ENCODE measurements at places on chromosomes 6 and 20.

- DNase-seq: no peak
Observed at GRCh38 chr6:156612361-156612760, 164.8 kb upstream of the ARID1B start.

DNA sequence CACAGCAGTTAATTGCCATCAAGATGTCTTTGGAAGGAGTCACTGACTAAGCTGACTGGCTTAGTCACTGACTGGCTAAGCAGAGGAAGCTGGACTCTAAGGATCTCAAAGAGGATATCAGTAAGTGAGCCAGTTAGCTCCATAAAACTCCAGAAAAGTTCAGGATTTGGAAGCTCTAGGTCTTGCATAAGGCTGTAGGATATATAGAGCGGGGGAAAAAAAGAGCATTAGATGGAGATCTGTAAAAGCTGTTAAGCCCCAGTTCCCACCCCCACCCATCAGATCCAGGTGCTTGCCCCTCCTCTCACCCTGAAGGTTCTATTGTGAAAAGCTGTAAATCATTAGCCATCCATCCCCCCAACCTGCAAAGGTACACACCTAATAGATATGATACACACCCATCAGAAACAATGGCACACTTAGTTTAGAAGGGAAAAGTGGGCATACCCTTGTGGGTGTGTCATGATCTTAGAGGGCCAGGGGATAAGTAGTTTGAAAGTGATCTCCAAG lies 32.2 kb downstream of the CARMIL1 start:
- DNase-seq: no peak

- no peak for DNase-seq
Observed at GRCh38 chr6:135412761-135413160, 84.8 kb downstream of the AHI1 start.

GRCh38 chr6:169183233-169183632 lies 70.4 kb downstream of the THBS2 start:
- DNase-seq: no peak

DNA sequence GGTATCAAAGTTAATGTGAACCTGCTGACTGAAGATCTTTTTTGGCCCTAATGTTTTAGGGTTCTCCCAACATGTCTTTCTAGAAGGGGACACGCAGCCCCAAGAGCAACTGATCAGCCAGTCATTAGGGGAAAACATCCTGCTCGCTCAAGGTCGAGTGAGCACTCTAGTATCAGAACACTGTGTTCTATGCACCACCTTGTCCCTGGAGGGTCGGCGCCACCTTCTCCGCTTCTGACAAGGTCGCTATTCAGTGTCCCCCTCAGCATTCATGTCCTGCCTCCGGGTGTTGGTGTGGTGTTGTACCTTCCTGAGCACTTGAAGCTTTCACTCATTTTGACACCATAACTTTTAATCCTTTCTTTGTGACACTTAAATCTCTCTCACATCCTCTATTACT lies 331.2 kb upstream of the KCNQ5 start:
- DNase-seq: no peak

- DNase-seq: no peak
Observed at GRCh38 chr6:161001421-161001820, 9.9 kb downstream of the MAP3K4 start.

- DNase-seq: no peak
Observed at GRCh38 chr6:3509336-3509735, 52.5 kb upstream of the SLC22A23 start.

DNA sequence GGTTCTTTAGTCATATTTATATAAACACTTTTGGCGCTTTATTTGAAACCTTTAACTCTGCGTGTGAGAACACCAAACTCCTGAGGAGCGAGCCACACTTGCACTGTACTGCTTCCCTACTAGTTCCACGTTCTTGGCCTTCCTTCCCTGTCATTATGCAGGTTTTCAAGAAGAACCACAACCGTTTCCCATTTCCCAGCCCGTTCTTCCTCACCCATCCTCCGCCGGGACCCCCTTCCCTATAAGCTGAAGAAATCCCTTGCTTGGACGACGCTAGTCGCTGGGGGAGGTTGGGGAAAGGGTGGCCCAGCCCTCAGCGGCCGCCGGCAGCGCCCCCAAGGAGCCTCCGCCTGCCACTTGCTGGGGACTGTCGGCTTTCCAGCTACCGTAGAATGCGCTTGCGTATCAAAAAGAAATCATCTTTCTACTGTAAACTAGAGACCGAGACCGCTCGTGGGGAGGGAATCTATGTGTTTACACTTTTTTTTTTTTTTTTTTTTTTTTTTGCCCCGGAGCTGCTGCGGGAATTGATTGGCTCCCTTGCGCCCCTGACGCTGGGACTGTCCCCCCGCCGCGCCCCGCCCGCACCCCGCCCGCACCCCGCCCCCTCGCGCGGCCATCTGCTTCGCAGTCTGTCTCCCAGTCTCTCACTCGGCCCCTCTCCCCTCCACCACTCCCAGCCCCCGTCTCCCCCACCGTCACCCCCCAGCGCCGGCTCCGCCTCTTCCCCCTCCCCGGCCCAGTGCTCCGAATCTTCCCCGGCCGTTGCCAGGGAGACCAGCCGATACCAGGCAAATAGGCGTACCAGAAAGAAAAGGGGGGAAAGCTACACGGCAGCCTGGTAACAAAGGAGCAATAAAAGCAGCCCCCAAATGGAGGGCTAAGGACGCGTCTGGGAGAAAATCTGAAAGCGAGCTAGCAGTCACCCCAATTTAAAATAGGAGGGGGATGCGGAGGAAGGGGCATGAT lies 2.3 kb upstream of the MARCKS start:
- DNase-seq: no peak

DNA sequence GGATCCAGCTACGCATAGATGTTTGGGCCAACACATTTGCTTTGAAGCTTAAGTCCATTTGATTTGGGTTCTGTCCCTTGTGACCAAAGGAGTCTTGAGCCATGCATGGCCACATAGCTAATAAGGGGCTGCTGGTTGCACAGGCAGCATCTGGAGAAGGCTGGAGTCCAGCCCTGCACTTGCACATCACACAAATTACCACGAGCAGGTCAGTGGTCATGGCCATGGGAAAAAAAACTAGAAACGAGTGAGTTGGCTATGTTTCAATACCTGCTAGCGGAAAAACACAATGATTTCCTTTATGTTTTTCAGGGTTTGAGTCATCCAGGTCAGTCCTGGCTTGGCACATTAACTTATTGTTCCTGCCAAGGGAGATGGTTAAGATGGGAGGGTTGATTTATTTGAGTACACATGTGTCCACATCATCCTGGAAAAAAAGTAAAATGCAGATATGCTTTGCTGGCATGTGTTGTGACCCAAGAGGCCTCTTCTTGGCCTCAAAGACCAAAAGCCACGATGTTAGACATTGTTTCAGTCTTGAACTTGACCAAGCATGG lies 5.6 kb upstream of the STX16 start:
- DNase-seq: no peak

GRCh38 chr6:33414592-33415271 lies 3.2 kb downstream of the CUTA start:
- DNase-seq: no peak

DNA sequence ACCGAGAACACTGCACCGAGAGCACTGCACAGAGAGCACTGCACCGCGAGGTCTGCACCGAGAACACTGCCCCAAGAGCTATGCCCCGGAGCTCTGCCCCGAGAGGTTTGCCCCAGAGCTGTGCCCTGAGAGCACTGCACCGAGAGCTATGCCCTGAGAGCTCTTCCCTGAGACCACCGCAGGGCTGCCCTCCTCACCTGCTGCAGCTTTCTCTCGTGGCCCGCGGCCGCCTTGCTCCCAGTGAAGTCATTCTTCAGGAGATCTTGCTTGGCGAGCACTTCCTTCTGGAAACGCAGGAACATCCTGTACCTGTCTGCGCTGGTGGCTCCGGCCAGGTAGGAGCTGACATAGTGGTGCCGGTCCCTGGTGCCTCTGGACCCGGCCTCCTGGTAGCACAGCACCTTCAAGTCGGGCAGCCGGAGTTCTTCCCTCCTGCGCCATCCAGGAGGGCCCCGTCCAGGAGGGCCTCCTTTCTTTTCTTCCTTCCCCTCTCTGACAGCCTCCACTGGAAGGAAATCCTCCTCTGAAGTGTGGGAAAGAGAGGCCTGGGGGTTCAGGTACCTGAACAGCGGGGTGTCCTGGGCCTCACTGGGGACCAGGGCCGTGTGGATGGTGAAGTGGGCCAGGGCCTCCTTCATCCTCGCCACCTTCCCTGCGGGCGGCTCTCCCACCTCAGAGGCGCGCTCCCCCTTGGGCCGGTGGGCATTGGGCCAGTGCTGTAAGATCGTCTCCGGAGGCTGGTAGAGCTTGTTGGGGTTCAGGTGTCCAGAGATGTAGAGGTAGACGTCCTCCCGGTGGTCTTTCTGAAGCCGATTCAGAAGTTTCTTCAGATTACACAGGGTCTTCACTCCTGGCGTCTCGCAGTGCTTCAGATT lies 7.8 kb downstream of the C6orf118 start:
- DNase-seq: no peak

All from CD4-positive, alpha-beta T cell treated with Interleukin-6 at 100 ng/mL for 8 hours (primary cell).